ENCODE measurements at places on chromosomes 4 and X.

DNA sequence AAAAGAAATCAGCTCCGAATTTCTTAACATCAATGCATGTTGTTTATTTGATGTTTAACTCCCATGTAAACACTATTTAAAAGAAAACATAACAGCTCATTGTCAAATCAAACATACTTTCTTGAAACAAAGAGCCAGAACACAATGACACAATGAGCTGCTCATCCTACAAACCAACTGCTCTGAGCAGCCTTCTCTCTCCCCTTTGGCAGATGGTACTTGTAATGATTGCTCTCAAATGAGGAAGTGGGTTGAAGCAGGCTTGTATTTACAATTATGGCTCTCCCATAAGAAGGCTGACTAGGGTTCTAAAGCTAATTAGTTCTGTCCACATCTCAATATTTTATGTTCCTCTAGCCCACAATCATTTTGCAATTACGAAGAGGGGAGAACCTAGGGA, 637.8 kb upstream of the ADGRL3 start:
- no peak for DNase-seq

DNA sequence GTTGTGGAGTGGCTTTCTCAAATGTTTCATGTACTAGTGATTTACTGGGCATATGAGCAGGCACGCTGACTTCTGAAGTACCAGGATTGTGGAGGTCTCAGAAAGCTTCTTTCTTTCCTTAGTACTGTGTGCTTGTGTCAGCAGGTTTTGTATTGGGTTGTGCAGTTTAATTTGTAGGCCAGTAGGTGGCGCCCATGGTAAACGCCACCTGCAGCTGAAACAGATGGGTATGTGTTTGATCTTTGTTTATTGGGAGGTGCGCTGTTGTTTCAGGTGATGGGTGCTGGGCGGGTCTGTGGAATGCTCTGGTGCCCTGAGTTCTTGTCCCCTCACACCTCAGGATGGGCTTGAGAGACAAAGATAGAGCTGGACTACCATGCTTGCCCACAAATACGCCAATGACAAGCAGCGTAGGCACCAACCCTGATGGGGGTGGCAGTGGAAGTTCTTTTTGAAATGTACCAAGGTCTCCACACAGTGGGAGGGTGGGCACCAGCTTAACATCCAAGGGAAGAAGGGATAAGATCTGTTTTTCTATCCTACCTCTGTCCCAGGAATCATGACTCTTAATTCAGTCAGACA, 141.5 kb downstream of the RPS6KA6 start:
- no peak for DNase-seq

GRCh38 chr4:113593400-113594230, 167.9 kb downstream of the CAMK2D start:
- DNase-seq, result no peak

DNA sequence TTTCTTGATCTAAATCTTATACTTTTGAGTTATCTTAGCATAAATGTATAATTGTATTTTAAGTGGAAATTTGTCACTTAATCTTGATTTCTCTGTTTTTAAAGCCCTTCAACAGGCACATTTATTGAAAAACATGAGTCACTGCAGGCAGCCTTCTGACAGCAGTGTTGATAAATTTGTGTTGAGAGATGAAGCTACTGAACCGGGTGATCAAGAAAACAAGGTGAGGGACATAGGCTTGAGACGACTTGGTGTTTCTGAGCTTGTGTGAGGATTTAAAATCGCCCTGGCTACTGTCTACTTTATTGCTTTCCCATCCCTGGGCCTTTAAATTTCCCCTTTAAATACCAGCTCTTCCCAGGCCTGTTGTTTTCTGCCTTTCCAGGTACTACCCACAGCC, 55.7 kb downstream of the HTT start:
- DNase-seq, result no peak

DNA sequence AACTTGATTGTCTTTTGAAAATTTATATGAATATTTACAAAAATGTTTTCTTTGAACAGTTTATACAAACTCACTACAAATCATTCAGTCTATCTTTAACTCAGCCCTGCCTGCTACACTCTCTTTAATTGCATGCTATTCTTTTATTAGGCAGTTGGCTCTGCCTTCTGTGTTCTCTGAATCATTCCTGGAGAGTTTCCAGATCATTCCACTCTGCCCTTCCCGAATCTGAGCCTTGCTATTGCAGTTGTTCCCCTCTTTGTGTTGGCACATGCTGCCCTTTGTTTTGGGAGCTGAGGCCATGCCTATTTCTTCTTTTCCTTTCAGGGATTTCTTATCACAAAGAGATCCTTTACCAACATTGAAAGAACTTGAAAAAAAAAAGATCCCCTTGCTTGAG, 8.7 kb upstream of the TECRL start:
- no peak for DNase-seq

GRCh38 chrX:50905334-50905733, 5.2 kb upstream of the BMP15 start:
- DNase-seq, result no peak

DNA sequence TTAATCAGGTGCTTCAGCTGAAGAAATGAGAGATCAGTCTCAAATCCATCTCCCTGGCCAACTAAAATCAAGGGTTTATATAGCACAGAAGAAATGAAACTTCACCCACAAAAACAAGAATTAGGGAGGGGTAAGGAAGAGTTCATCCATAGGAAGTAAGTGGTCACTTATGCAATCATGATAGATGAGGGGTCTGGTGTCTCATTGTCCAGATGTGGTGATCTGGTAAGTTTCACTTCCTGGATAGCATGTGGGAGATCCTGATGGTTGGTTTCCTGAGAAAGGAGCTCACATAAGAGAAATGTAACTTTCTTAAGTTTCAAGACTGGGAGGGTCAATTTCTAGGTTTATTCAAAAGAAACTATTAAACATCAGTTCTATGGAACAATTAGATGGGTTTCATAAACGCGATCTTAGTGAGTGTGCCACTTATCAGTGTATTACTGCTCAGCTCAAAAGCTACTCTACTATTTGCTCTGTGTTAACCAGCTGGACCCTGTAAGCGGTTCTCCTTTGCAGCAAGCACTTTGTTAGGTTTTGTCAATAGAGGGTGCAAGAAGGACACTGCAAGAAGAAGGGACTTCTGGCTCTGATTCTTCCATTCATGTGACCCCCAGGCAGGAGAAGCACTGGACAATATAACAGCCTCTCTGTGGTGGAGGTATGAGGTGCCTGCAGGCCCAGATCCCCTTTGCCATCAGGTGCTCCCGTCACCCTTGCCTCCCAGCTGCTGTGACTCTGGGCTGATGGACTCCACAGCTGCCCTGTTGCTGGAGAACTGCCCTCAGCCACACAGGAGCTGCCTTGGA, 35.4 kb upstream of the HPSE start:
- DNase-seq, result no peak

DNA sequence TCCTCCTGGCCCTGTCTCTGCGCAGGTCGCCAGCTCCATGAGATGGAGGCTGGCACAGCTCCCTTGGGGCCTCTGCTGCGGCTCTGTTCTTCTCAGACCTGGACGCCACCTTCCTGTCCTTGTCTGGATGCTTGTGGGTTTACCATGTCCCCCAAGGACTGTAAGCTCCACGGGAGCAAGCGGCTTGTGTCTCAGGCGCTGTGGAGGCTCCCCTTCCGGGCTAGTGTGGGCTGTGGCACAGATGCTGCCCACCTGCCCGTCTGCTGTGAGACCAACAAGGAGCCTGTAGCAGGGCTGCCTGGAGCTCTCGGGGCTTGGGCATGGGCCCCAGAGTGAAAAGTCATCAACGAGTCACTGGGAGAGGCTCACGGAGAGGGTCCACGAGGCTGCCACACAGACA, 25.2 kb downstream of the NAT8L start:
- no peak for DNase-seq

GRCh38 chrX:144791298-144791697, 456.0 kb upstream of the SPANXN1 start:
- no peak for DNase-seq

- no peak for DNase-seq
Measured at GRCh38 chrX:37767430-37767829, 12.4 kb upstream of the CYBB start.

DNA sequence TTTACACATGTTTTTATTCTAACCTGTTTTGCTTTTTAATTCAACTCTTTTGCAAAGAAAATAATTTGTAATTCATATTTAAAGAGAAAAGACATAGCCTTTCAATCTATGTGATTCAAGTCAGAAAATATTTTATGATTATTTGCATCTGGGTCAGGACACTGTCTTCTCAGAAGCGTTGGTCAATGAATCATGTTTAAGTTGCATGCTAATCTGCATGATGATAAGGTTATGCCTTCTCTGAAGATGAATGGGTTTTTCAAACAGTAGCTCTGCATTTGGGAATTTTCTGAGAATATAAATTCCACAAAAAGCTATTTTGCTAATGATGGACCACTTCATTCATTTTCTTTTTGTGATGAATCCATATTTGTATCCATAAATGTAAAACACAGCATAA, 282.5 kb downstream of the TMA16 start:
- DNase-seq, result no peak

DNA sequence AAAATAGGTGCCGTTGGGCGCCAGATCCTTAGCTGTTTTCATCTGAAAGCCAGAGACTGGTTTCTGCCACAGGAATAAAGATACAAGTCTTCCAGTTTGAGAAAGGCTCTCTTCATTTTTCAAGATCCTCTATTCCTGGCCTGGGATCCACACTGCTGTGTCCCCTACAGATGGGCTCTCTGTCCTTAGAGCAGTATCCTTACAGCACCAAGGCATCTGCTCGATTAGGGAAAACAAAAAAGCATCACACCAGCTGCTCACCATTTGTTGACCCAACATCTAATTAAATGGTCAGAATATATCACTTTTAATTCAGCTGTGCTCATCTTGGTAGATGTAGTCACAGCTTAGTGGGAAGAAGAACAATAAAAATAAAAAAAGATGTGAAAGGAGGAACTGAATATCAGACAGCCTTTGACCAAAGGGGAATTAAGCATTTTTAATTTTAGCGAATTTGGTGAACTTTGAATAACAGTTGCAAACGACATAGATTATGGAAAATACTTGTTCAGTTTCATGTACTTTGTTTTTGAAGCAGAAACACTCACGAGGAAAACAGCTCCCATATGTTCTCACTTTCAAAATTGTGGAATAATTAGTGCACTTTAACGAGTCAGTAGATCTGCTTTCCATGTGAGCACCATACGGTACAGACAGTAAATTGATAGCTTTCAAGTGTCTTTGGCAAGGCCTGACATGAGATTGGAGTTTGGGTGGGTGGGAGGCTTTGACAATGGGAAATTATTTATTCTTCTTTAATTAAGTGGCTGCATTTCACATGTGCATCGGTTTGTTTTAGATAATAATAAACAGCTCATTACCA, 148.4 kb upstream of the CLNK start:
- no peak for DNase-seq

DNA sequence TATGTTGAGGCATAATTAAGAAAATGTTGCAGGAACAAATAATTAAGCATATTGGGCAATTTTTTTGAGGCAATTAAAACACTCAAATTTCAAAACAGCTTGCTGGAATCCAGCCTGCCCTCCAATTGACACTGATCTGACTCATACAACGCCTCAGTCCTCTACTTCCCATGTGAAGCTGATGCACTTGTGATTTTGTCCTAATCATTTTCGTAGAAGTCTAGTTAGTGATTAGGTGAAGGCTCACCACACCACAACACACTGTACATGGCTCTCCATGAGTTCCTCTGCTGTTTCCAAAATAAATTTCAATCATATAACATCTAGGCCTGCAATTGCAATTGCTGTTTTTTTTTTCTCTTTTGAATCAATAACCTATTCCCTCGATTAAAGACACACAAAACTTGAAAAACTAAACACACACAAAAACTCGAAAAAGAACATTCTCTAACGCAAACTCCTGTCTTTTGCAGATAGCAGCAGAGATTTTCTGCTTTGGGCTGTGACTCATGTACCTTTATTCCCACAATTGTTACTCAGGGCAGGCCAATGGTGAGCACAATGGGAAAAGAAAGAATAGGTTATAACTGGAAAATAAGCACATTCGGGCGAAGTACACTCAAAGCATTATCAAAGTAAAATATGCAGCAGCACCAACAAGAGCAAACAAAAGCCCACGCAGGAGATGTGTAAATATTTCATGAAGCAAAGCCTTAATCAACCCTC, 1.7 kb downstream of the GPRIN3 start:
- no peak for DNase-seq

- no peak for DNase-seq
Measured at GRCh38 chr4:40401096-40401495, 66.0 kb downstream of the CHRNA9 start.

DNA sequence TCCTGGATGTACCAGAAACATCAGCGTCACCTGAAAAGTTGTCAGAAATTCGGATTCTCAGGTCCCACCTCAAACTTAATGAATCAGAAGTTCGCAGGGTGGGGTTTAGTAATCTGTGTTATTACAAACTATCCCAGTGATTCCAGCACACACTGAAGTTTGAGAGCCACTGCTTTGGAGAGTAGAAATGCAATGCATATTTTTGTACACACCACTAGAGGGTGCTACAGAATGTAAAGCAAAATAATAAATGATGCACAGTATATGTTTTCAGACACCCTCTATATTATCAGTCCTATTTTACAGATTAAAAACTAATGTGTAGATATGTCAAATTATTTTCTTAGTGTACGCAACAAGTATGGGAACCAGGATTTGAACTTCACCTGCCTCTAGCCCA, 2.4 kb upstream of the MORF4L2 start:
- DNase-seq, result no peak

GRCh38 chrX:106726485-106727437, at the start of gene RNF128:
RNF128 (plus strand) TSS chrX:106726701; CDS start chrX:106726914, 213 bp downstream.
- DNase-seq, result peak; percentile 15

DNA sequence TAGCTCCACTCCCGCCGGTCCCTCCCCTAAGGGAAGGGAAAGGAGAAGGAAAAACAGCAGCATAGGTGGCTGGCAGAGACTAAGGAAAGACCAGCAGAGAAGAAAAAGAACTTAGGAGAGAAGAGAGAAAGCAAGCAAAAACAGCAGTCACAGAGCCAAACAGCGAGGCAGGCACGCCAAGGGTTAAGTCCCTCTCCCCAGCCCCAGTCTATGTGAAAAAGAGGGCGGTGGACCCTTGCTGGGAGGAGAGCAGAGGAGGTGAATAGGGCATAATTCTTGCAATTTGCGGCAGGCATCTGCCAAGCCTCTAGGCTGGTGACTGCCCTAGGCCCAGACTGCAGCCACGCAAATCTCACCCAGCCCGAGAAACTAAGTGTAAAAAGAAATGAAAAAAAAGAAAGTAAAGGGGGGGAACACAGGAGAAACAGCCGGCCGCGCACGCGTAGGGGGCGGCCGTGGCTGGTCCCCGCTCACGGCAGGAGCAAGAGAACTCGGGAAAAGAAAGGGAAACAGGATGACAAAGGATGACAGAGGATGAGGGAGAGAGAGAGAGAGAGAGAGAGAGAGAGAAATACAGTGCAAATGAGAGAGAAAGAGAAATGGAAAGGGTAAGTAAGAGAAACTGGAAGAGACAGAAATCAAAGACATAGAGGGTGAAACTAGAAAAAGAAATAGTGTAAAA, 48.6 kb downstream of the MAGEA9 start:
- DNase-seq, result peak; percentile 13

DNA sequence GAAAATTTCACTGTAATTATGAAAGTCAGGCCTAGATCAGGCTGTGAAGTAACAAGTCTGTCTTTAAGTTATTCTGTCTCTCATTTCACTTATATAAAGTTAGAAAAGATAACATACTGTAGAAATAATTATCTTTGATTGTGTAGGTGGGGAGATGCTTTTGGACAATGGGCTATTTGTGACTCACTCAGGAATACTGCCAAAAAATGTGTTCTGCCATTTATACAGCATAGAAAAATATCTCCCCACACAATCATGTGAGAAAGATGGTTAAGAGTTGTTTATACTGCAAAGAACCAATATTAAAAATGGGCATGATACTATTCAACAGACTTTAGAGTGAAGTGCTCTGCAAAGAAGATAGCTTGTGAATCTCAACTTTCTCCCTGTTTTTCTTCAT, 95.0 kb upstream of the GABRA2 start:
- DNase-seq, result no peak

GRCh38 chr4:110970642-110971041, 347.8 kb upstream of the PITX2 start:
- no peak for DNase-seq
